ENCODE measurements at places on chromosomes 1 and 21. TPM values are rescaled to one million over a fixed set of nuclear protein-coding genes. Genes with fewer than 3 reads are reported as not detected.

Gene DIO1
- not detected for polyA plus RNA-seq

Gene MYBPHL
- polyA plus RNA-seq = not detected

Gene S100A7
- polyA plus RNA-seq = 107 TPM

Gene CFH
- 57.9 TPM for polyA plus RNA-seq

Gene GALNT2
- polyA plus RNA-seq = 18.1 TPM

Gene ASAP3
- polyA plus RNA-seq = 27.7 TPM

Gene LORICRIN
- polyA plus RNA-seq = not detected

Gene GBP1
- 5.9 TPM for polyA plus RNA-seq

Gene RAB7B
- 6.2 TPM for polyA plus RNA-seq

Gene SAMD13
- polyA plus RNA-seq = 9.0 TPM

Gene RTCA
- 29.6 TPM for polyA plus RNA-seq

Gene ZNF683
- polyA plus RNA-seq = 0.28 TPM

Gene AKR7A3
- polyA plus RNA-seq = 510 TPM

Gene DNASE2B
- polyA plus RNA-seq = 0.20 TPM

All from stomach (tissue), 19 donors.